Activated naive CD8-positive, alpha-beta T cell treated with anti-CD3 and anti-CD28 coated beads, Interleukin-2, amount 50 U/mL, for 24 hours (primary cell): ENCODE measurements at places on chromosomes 7 and 10.

DNA sequence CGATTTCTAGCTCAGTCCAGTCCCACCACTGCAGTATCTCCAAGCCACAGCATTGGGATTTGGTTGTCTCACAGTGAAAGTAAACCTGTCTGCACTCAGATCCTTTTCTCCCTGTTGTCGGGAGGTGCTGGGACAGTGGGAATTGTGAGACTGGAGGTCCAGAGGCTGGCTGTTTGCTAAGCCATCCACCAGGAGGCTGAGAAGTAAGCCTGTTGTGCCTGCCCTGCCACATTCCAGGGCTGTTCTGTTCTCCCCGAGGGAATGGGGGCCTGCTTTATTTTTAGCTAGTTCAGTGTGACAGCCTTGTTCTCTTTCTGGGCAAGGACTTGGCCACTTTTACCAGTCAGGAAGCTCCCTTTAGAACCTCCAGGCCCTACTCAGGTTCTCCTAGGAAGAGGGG lies 54.9 kb downstream of the HK1 start:
- DNase-seq: no peak

- no peak for DNase-seq
These were observed 32.1 kb downstream of the CNPY1 start for GRCh38 chr7:155514296-155514695.

GRCh38 chr10:105063796-105064195 lies 422.7 kb downstream of the SORCS3 start:
- peak; percentile 12 for DNase-seq

DNA sequence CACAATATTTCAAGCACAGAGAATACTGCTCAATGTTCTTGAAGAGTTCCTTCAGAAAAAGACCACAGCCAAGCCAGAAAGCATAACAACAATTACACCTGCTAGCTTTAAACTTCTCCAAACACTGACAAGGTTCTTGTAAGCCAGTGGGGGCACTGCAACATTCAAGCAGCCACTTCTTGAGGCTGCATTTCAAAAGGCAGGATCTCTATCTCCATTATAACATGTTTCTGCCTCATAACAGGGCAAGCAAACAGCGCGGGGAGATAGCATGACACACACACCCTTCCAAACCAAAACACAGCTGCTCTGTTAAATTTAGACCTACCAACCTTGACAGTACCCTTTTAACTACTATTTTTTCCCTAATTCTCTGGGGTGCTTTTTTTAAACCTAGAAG lies 30.8 kb downstream of the CHCHD3 start:
- no peak for DNase-seq

GRCh38 chr7:147968046-147968610 lies 622.4 kb upstream of the C7orf33 start:
- DNase-seq: no peak

GRCh38 chr10:6091630-6092029 lies 2.8 kb downstream of the RBM17 start:
- DNase-seq: no peak

GRCh38 chr7:154693661-154694060 lies 309.3 kb downstream of the PAXIP1 start:
- DNase-seq: no peak

GRCh38 chr7:102395592-102395872 lies 631 bp upstream of the PRKRIP1 start:
- DNase-seq: no peak

DNA sequence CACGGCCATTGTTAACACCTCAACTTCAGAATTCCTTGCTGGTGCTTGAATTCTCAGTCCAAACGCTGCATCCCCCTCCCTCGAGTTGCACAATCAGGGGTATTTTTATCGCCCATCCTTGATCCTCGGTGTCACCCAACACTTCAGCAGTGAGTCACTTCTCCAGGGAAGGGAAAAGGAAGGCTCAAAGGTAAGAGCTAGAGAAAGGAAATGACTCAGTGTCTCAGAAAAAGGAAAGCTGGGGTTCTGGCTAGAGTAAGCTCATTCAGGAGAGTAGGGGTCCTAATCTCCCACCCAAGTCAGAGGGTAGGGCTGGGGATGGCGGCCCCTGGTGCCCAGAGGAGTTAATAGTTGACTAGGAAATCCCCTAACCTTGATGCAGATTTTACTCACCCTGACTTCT lies 39.8 kb upstream of the TRIM8 start:
- DNase-seq: no peak

GRCh38 chr7:2799253-2799652 lies 44.9 kb downstream of the GNA12 start:
- no peak for DNase-seq

DNA sequence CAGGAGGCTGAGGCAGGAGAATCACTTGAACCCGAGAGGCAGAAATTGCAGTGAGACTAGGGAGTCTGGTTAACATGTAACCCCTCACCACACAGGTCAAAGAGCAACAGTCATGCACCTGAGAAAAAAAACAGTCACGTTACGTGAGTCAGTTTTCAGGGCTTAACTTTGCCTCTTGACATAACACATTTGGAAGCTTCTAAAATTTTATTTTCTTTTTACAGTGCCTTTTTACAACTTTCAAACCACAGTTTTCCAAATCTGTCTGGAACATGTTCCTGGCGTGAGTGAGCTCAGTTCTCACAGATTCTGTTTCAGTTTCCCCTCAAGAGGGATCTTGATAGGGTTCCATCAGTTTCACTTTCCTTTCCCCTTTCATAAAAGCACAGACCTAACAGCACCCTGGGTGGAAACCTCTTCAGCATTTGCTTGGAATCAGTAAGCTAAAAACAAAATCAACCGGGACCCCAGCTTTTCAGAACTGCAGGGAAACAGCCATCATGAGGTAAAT lies 4.4 kb downstream of the IFIT3 start:
- DNase-seq: no peak
